ENCODE measurements at places on chromosomes 7 and 10. TPM values are rescaled to one million over a fixed set of nuclear protein-coding genes. Genes with fewer than 3 reads are reported as not detected.

The RHBDD2 gene
- 35.3 TPM for total RNA-seq

The UCN3 gene
- not detected for total RNA-seq

GRCh38 chr7:4144172-4144701, 537.9 kb upstream of the FOXK1 start:
- no peak for DNase-seq

DNA sequence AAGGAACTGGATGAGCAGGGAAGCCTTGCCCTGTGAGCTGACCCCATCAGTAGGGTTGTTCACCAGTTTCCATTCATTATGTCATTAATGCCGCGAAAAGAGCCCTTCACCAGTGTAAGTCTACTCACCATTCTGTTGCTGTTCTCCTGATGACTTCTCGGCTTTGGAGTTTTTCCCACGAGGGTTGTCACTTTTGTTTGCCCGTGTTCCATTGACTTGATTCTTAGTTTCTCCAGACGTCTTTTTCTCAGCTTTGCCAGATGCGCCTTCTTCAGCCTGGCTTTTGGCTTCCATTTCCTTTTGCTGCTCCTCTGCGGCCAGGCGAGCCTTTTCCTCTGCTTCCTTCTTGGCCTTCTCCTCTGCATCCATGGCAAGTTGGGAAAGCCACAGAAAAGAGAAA, 128.8 kb downstream of the PPP1R17 start:
- peak; percentile 13 for DNase-seq

DNA sequence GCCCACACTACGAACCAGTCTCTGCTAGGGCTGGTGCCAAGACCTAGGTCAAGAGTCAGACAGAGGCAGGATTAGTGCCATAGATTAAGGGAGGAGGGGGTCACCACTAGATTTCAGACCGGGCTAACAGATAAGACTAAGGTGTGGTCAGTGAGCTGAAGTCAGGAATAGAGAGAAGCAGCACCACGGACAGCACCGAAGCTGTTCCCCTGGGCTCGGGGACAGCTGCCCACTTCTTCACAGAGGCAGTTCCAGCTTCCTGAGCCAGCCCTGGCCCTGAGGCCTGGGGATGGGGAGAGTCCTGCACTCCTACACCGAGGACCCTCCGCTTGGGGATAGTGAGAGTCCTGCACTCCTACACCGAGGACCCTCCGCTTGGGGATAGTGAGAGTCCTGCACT, 11.2 kb upstream of the JAKMIP3 start:
- no peak for DNase-seq

DNA sequence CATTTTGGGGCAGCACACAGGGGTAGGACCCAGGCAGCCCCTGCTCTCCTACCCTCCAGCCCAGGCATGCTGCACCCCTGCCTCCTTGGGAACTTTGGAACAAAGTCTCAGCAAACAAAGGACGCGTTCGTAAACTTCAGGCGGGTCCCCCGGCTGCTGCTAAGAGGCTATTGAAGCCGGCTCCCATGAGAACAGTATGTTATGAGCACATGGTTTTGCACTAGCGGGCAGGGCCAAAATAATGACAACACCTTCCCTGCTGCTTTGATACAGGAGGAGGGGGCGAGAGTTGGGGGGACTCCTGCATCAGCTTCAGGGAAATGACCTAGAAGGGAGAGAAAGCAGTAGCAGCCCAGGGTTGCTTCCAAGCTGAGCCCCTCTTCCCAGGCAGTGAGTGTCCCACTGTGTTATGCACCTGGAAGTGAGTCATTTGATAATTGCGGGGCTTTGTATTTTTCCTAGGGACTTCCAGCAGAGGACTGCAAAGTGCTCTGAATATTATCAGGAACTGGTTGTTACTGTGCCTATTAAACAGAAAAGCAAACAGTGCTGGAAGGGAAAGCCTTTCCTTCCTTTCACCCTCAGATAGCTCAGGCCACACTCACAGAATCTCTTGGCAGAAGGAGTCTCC, 6.9 kb downstream of the ITPRIP start:
- no peak for DNase-seq

DNA sequence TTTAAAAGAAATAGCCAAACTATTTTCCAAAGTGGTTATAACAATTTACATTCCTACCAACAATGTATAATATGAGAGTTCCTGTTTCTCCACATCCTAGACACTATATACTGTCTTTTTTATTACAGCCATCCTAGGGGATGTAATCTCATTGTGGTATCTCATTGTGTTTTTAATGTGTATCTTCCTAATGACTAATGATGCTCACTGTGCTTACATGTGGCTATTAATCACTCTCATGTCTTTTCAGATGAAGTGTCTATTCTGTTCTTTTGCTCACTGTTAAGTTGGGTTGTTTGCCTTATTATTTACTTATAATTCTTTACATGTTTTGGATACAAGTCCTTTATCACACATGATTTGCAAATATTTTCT, 71.8 kb downstream of the ZNF438 start:
- DNase-seq = no peak

DNA sequence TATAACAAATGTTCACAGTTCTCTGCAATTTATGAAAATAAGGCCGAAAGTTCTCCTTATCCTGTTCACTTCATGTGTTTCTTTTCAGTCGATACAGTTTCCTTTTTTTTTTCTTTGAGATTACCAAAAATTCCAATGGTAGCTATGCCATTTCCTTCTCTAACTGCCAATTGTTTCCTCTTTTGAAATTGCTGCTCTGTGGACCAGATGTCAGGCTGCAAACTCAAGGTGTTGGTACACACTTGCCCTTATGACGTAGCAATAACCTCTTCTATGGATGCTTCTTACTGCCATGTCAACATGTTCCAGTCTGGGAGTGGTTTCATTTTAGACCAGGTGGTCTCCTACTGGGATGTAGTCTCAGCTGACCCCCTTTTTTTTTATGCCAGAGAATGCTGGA, 52.9 kb downstream of the CASD1 start:
- DNase-seq = no peak

All from Calu3 (cell line).